ENCODE measurements at places on chromosomes 16 and 17. TPM values are rescaled to one million over a fixed set of nuclear protein-coding genes. Genes with fewer than 3 reads are reported as not detected.

Gene TPSG1
- not detected for total RNA-seq

Gene C17orf78
- total RNA-seq = not detected

Gene CSH2
- total RNA-seq = not detected

DNA sequence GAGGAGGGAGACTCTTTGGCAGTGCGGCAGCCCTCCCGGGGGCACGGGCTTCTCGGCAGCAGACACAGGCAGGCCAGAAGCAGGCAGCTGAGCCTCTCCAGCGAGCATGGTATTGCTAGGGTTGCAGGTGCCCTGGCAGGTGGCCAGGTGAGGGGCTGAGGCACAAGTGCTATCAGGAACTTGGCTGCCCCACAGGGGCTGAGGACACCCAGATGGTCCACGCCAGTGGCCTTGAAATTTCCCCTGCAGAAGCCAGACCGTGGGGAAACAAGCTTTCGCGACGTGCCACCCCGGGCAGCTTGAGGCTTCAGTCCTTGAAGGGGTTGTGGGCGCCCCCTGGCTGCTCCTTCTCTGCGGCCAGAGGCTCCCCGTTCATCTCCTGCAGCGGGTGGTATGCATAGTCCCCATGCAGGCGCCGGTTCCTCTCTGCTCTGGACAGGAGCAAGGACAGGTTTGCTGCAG lies 8.5 kb downstream of the NAGPA start:
- DNase-seq = no peak

DNA sequence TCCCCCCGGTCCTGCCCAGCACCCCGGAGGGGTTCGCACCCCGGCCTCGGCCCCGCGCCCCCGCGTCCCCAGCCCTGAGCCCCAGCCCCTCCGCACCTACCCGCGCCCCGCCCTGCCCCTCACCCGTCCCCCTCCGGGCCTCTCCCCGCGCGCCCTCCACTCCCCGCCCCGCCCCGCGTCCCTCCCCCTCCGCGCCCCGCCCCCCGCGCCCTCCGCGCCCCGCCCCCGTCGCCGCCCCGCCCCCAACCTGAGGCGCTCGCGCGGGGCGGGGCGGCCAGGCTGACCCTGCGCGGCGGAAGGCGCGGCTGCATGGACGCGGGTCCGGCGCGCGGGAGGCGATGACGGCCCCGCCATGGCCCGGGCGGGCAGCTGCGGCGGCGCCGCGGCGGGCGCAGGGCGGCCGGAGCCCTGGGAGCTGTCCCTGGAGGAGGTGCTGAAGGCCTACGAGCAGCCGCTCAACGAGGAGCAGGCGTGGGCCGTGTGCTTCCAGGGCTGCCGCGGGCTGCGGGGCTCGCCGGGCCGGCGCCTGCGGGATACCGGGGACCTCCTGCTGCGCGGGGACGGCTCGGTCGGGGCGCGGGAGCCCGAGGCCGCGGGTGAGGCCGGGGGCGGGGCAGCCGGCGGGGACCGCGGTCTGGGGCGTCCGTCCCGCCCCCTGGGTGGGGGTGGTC lies at the start of gene SPIRE2:
Gene SPIRE2 (plus strand): TSS at position 277 of the 671 bp plus-strand sequence. CDS start 76 bp downstream, at position 353.
- DNase-seq = no peak

- no peak for DNase-seq
These were observed 16.6 kb downstream of the KRT9 start for GRCh38 chr17:41555105-41555887.

GRCh38 chr17:48575673-48576478 lies 2.3 kb downstream of the HOXB4 start:
- no peak for DNase-seq

Gene TIMP2
- total RNA-seq = 322 TPM

Data from glomerular endothelial cell (primary cell).